ENCODE measurements at places on chromosomes 2 and 18. TPM values are rescaled to one million over a fixed set of nuclear protein-coding genes. Genes with fewer than 3 reads are reported as not detected.
A peak's percentile ranks its signal among the peaks of the same experiment; 100 is the strongest.

SLC39A6 gene
- total RNA-seq: 17.6 TPM

DNA sequence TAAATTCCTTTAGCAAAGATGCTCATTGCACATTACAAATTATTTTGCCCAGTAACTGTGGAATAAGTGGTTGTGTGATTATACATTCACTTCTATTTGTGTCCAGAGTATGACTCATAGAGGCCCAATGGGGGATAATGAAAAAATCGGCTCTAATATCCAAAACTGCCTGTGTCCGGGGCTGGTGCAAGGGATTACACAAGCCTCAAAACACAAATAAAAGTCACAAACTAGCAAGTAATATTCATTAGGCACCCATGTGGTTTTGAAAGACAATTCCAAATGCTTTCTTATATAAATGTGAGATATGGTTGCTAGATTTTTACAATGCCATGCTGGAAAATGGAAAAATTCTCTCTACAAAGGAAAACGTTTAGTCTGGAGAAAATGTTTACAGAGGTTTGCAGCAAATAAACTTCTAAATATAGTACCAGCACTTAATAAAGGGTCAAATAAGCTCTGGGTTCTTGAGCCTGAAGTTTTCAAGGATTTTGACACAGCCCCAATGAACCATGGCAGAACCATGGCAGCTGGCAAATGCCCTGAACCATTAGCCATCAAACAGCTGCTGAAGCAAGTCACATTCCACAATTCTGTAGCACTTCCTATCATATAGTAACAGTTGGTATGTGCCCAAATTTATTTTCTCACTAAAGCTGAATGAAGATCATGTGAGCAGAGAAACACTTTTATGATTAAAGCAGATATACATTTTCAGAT, 40.5 kb downstream of the IRS1 start:
- no peaks in the 10 kb centered on the region for H3K36me3 ChIP-seq
- no peaks in the 10 kb centered on the region for H3K27me3 ChIP-seq
- DNase-seq: no peak
- H3K4me3 ChIP-seq: no peak overlapping the region
- H3K27ac ChIP-seq: no peak overlapping the region

PID1 gene
- total RNA-seq: 0.27 TPM

GRCh38 chr2:60490441-60490840, 63.0 kb downstream of the BCL11A start:
- H3K27ac ChIP-seq: peak overlapping the region; percentile 78
- DNase-seq: no peak
- H3K4me1 ChIP-seq: peaks cover 96% of the 10 kb centered on the region
- no peak overlapping the region for H3K4me3 ChIP-seq

DNA sequence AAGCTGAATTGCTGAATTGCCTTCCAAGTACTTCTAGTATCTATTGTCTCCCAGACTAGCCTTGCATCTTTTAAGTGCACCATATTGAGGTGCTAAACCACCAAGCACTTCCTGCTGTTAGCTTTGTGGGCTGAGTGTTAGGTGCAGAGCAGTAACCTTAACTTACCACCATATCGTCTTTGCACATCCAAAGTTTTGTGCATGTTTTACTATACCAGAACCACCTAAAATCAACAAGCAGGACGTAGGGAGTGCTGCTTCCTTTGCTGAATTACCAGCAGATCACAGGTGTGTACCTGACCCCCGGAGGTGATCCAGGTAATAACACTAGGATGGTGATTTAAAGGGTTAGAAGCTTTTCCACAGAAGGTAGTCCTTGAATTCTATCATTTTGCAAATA, 359.9 kb upstream of the HNRNPA3 start:
- no peak overlapping the region for H3K27ac ChIP-seq
- no peak for DNase-seq
- no peaks in the 10 kb centered on the region for H3K27me3 ChIP-seq
- no peaks in the 10 kb centered on the region for H3K36me3 ChIP-seq
